ENCODE measurements at places on chromosomes 3 and 15.
A peak's percentile ranks its signal among the peaks of the same experiment; 100 is the strongest.

DNA sequence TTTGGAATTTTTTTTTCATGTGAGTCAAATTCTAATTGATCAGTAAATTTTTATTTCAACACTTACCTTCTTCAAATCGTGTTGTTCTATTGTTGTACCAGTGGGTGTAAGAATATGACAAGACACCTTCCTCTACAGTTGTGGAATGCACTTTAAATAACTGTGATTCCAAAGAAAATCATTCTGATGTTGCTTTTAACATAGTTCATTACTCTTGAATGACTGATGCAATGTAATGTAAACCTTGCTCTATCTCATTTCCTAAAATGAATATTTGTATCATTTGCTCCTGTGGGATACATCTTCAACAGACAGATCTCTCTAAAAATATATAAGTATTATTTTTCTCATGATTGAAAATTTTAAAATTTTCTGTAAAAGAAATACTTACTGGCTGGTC is 313.4 kb downstream of the RBMS3 start:
- peak; percentile 18 for DNase-seq

DNA sequence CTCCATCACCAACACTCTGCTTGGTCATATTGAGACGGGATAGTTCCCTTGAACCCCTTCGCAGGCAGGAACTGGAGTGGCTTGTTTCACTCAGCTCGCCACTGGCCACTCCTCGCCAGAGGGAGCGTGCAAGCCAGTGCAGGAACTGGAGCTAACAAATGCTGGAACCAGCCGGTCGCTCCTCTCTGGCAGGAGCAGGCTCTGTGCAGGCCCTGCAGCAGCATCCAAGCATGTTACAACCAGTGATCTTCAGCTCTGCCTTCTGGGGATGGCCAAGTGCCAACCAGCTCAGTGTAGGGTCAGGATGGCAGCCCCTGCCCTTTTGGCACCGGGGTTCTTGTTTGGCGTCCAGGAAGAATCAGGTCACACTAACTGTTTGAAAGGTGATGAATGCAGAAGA is 329.0 kb upstream of the AZI2 start:
- DNase-seq, result no peak

GRCh38 chr3:5444253-5444652 is 256.7 kb downstream of the EDEM1 start:
- no peak for DNase-seq

DNA sequence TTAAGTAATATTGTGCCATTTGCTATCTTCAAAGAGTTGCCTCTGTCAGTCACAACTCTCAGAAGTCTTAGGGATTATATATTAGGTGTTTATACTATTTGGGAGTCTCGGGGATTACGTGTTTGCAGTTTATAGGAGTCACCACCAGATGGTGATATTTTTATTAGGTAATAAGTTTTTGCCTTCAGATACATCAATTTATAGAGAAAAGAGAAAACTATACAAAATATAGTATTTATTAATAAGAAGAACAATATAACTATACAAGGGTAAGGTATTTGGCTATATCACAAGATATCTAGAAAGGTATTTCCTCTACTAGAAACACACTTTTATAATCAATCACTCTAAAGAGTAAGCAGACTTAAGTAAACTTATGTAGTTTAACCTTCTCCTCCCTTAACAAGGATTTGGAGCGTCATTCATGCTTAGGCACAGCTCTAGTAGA is 10.7 kb upstream of the DHX36 start:
- peak; percentile 62 for DNase-seq

GRCh38 chr15:96323319-96324145 is 7.0 kb upstream of the NR2F2 start:
- DNase-seq, result no peak

DNA sequence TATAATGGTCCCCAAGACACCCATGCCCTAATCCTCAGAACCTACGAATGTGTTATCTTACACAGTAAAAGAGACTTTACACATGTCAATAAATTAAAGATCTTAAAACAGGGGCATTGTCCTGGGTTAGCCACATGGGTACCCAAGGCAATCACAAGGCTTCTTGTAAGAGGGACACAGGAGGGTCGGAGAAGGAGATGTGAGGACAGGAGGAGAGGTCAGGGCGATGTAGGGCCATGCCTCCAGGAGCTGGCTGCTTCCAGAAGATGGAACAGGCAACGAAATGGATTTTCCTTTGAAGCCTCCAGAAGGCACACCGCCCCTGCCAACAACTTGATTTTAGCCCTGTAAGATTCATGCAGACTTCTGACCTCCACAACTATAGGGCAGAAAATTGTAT is 262.7 kb downstream of the MEX3B start:
- no peak for DNase-seq

DNA sequence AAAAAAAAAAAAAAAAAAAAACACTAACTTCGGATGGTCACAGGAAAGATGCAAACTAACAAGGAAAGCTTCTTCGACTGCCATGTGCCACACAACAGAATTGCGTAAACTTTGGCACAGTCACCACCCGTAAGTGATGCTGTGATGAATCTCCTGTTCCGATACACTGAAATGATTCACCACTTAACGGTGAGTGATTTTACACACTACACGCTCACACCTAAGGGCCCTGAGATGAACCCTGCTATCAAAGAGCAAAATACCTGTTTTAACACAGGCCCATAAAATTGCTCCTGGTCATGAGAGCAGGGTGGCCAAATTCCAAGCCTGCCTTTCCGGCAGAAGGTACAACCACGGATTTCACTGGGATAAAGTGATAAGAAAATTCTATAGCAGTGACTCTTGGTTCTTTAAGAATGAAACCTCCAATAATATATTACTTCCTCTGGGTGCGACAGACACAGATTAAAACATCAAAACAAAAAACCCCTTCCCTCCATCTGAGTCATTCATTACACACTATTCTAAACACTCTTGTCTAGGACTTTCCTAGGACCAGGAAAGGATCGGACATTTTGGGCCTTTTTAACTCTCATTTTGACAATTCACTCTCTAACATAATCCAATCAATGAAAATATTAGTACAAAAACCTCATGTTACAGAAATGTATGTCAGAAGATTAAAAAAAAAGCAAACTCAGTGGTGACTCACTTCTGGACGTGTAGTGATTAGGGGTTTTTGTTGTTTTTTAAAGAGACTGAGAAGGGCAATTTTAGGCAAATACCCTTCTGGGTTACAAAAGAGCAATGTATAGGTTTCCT is 28.3 kb downstream of the LRIG1 start:
- DNase-seq, result peak; percentile 75

GRCh38 chr3:194606163-194606562 is 27.1 kb downstream of the TMEM44 start:
- no peak for DNase-seq

GRCh38 chr15:34725556-34725955 is 29.2 kb downstream of the GJD2 start:
- no peak for DNase-seq

DNA sequence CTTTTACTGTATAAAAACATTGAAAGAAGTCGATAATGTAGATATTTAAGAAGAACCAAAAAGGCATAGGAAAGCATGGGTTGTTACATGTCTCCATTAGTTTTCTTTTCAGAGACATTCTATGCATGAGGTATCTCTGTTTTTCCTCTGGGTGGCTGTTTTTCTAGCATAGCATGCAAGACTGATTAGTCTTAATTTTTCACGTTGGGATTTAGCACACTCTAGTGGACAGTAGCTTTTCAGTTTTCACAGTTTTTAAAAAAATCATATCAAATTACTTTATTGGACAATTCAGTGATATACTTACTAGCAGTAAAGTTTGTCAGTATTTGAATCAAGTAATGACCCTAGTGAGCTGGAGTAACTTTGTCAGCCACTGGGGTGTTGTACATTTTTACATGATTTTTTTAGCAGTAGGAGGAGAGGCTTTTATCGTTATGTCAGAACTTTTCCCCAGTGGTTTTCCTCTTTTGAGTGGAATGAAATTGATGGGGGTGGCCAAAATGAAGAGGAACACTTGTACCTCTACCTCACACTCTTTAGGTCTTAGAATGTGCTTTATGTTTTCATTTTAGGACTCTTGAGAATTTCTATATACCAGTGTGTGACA is 57.2 kb downstream of the SEC22A start:
- DNase-seq, result peak; percentile 84

- DNase-seq, result peak; percentile 70
Measured at GRCh38 chr3:87260270-87260669, 16.1 kb downstream of the POU1F1 start.

DNA sequence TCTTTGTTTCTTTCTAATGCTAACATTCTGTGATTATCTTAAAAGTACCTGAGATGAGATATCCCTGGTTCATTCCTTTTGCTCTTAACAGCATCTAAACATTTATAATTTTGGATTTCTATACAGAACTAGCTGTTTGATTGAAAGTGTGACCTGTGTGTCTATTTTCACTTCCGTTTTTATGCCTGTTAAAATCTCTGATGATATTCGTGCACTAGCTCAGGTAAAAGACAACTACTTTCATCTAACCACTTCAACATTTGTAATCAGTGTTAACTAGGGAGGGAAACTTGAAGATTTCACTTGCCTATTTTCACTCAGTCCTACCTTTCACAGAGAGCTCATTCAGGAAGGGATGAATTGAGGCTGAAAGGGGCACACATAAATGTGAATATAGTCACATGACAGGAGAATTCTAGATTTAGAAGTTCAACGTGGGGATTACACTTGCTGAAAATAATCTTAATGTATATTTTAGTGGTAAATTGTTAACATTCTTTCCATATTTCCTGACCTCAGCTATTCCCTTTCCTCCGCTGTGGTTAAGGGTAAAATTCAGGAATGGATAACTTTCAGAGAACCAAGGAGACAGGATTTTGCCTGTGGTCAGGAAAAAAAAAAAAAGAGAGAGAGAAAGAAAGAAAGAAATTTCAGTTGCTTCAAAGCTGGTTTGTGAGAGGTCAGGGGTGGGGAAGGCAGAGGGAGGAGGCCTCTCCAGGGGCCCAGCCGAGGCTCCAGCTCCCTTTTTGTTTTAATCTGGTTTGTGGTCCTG is 159.8 kb upstream of the TSC22D2 start:
- peak; percentile 81 for DNase-seq

- DNase-seq, result no peak
Measured at GRCh38 chr3:94175677-94176076, 112.8 kb downstream of the NSUN3 start.

DNA sequence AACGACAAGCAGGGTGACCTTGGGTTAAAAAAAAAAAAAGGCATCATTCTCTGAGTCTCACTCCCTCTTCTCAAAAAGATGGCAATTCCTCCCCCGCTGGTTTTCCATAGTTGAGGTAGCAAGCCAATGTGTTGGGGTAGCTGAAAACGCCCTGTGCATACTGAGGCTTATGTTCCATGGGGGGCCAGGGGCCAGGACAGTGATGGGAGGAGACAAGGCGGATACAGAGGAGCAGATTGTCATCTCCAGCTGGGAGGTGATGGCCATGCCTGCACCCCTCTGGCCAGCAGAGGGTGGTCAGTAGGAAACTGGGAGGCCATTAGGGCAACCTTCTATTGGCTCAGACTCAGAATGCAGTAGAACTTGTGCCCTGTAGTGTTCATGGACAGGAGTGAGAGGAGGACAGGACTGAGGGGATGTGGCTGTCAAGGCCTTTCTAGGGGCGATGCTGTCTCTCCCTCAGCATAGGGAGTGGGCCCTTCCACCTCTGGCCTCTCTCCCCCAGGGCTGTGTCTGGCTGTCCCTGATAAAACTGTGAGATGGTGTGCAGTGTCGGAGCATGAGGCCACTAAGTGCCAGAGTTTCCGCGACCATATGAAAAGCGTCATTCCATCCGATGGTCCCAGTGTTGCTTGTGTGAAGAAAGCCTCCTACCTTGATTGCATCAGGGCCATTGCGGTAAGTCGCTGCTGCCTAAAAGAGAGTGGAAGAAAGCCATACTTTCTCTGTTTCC is 1.9 kb downstream of the TF start:
- DNase-seq, result no peak

GRCh38 chr3:138450181-138450580 is 15.8 kb downstream of the ESYT3 start:
- DNase-seq, result no peak

DNA sequence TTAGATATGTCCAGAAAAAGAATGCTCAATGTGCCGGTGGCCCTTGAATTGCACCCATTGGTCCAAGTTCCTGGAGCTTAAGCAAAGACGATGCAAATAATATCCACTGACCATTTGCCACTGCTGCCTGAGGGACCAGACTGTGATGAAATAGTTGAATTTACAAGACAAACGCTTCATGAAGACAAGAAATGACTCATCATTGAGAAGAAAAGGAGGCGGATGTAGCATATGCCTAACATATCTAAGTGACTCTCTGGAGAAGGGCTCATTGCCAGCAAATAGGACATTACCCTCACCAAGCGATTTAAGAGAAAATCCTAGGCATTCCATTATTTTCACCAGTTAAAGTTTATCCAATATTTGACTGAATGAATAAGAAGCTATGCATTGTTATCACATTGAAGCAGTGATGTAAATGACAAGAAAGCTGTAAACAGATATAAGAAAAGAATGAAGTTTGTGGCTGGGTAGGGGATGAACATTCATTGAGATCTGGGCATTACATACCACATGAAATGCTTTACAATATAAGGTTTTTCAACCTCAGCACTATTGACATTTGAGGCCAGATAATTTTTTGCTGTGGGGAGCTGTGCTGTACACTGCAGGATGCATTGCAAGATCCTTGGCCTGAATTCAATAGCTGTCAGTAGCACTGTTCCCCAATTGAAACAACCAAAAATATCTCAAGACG is 48.9 kb upstream of the CPNE4 start:
- DNase-seq, result peak; percentile 93

DNA sequence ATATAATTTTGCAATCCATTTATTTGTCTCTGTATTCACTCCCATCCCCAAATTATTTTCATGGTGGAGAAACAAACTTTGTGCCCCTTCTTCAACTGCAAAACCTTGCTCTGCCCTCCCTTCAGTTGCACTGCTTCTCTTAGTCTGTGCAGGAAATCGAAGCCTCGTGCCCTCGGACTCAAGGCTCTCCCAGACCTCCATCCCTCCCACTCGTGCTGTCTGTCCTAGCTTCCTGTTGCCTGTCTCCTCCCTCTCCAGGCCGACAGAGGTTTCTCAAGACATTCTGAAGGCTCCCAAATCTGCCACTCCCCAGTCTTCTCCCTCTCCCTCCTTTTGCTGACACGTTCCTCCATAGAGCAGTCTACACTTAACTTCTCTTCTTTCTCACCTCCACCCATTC is 177.6 kb downstream of the PDZRN3 start:
- DNase-seq, result peak; percentile 15

DNA sequence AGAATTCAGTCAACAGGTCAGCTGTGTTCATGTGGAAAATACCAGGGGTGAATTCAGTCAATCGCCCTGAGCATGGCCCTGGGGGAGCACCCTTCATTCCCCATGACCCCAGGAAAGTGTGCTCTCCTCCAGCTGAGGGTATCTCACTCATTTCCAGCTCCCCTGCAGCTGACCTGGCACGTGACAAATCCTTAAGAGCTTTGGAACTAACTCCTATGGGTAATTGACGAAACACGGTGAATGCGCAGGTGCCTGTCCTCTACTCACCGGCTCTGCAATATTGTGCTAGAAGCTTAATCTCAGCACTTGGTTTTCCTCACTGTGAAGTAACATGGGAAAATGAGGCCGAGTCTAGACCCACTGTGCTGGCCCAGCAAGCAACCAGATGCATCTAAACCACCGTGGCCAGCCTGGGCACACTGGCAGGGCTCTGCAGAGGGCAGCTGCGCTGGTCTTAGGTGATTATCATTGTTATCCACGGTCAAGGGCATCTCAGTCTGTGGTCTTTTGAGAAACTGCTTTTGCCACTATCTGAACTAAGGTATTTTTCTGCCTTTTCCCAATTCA is 63.1 kb downstream of the SPSB4 start:
- no peak for DNase-seq

Measured in fibroblast of pulmonary artery (primary cell).